Stimulated activated CD4-positive, alpha-beta T cell treated with anti-CD3 and anti-CD28 coated beads, Interleukin-2, amount 100 ng/mL, for 48 hours (primary cell): ENCODE measurements at places on chromosomes 3 and 15.
A peak's percentile ranks its signal among the peaks of the same experiment; 100 is the strongest.

GRCh38 chr3:122148941-122149627 lies 34.4 kb upstream of the CASR start:
- no peak for DNase-seq

DNA sequence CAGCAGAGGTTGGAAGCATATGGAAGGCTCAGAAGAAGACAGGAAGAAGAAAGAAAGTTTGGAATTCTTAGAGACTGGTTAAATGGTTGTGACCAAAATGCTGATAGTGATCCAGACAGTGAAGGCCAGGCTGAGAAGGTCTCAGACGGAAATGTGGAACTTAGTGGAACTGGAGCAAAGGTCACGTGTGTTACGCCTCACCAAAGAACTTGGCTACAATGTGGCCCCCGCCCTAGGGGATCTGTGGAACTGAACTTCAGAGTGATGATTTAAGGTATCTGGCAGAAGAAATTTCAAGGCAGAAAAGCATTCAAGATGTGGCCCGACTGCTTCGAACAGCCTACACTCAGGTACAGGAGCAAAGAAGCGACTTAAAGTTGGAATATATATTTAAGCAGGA lies 83.1 kb downstream of the MYO5A start:
- DNase-seq, result no peak

GRCh38 chr3:45910892-45911291 lies 24.5 kb downstream of the CCR9 start:
- DNase-seq, result no peak

DNA sequence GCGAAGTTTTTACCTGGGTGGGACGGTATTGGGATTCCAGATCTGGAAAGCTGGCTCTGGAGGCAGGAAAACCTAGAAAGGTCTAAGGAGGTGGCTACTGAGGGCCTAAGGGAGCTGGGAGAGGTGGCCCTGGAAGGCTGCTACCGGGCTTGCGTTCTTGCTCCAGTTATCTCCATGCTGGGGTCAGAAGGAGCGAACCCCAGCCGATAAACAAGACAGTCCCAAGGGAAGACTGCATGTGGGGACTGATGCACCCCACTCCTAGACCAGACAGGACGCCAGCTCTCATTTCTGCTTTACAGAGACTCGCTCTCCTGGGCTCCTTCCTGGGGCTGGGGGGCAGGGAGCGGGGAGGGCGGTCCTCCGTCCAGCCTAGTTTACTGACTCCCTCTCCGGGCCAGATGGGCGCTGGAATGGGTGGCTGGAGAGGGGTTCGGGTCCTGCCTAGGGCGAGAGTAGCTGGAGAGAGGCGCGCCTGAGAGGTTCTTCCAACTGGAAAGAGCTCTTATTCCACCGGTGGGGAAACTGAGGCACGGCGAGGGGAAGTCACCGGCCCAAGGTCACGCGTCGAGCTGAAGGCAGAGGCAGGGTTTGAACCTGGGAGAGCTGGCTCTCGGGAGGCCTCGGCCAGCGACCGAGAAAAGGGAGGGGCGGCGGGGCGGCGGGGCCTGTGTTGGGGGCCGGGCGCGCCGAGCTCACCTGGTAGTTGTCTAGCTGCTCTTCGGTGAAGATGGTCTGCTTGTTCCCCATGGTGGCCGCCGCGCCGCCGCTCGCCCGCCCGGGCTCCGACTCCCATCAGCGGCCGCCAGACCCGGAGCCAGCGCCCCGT lies 565 bp downstream of the CIB2 start:
- no peak for DNase-seq

DNA sequence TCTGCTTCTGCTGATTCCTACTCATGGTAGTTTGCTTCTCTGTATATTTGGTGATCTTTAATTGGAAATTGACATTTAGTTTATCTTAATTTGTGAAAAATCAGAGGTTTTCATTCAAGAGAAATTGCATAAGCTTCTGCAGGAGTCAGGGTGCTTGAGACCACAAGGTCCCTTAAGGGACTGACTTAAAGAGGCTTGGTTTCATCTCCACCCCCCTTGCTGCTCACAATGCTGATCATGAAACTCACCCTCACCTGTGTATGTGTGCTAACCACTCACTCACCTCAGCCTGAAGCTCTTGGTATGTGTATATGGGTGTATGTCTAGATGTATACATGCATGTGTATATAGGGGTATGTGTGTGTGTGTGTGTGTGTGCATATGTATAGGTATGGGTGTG lies 11.4 kb downstream of the PGPEP1L start:
- no peak for DNase-seq

DNA sequence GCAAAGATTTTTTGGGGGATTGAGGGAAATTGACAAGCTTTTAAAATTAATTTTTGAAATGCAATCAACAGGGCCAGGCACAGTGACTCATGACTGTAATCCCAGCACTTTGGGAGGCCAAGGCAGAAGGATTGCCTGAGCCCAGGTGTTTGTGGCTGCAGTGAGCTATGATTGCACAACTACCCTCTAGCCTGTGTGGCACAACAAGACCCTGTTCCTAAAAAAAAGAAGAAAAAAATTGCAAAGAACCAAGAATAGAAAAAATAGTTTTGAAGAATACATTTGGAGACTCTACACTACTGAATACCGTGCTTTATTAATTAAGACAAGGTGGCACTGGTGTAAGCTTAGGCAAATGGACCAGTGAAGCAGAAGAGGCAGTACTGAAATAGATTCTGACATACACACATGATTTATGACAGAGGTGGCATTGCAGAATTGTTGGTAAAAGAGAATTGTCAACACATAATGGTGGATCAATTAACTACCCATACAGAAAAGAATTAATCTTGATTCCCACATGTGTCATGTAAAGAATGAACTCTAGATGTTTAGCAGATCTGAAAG lies 443.3 kb upstream of the ATP11B start:
- DNase-seq, result no peak

DNA sequence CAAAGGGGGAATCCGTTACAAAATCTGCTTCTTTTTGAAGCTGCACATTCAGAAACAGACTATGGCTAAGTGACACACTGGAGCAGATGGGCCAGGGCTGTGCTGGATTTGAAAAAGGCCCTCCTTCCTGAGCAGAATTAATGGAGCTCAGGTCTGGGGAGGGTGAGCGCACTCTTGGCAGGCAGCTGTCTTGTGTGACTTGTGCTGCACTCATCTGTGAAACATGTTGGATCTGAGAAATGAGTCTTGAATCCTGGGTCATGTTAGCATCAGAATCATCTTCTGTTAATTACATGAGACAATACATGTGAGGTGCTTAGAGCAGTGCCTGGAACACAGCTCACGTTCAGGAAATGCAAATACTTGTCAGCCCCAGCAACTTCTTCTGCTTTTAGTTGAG lies 219.6 kb downstream of the THSD4 start:
- no peak for DNase-seq

- DNase-seq, result no peak
These were observed 1.4 kb upstream of the ACP3 start for GRCh38 chr3:132315851-132316250.

DNA sequence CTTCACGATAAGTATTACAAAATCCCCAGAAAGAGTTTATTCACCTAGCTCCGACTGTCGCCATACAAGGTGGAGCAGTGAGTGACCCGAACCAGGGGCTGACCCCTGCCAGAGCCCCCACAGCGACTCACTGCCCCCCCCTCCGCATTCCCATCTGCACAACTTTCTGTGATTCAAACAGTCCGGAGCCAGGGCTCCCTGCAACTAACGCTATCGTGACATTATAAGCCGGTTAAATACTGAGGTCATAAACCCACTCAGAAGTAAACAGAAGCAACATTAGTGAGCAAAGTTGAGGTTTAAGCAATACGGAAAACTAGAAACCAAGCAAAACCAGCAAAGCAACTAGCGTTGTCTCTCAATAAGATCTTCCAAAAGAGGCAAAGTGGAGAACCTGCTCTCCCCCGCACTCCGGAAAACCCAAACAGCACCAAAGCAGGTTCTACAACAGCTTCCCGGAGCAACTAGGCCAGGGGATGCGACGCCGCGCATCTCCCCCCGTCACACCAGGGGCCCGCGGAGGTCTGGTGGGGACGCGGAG lies 642 bp downstream of the SCAP start:
- peak; percentile 23 for DNase-seq

- DNase-seq, result no peak
These were observed 109.4 kb downstream of the LRTM1 start for GRCh38 chr3:54818486-54818885.

- DNase-seq, result no peak
These were observed 64.8 kb downstream of the SCN11A start for GRCh38 chr3:38986901-38987300.

GRCh38 chr3:133457465-133458067 lies 57.7 kb downstream of the BFSP2 start:
- DNase-seq, result no peak

DNA sequence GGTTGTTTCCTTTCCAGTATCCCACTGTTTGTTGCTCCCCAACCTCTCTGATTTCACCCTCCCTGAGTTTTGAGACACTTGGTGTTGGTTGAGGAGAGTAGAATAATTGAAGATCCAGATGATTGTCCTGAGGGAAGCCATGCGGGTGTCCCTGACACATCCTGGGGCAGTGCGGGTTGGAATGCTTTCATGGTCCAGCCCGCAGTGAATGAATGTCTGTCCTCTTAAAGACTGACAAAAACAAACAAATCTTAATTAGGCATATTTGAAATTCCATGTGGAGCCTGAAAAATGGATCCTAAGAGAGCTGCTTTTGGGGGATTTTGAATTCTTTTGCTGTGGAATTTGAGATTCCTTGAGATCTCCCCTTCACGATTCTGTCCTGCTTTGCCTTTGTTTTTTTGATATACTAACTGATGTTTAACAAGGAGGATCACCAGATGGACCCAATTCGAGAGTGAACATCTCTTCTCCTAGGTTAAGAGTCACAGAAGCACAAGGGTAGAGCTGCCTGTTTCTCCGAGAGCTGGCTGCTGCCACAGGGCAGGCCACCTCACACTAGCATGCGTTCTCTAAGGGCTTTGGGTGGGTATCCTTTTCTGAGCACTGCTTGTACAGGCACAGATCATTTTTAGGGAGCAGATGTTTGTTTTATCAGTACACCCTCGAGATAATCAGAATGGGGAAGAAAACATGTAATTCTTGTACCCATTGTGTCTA lies 47.4 kb downstream of the GPR171 start:
- no peak for DNase-seq

DNA sequence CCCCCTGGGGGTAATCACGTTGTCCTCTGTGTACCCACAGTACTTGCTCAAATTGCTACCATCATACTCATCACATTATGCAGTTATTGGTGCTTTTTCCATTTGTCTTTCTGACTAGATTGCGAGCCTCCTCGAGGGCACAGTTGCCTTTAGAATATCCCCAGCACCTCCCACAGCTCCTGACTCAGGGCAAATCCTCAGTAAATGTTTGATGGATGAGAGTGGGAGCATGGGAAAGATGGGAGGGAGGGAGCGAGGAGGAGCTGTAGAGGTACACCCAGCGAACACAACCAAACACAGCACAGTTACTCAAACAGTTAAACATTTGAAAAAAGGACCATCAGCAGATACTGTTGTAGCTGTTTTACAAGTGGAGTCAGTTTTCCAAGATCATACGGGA lies 27.9 kb downstream of the SIDT1 start:
- DNase-seq, result no peak

- no peak for DNase-seq
These were observed 712.5 kb downstream of the MCTP2 start for GRCh38 chr15:94943888-94944287.

DNA sequence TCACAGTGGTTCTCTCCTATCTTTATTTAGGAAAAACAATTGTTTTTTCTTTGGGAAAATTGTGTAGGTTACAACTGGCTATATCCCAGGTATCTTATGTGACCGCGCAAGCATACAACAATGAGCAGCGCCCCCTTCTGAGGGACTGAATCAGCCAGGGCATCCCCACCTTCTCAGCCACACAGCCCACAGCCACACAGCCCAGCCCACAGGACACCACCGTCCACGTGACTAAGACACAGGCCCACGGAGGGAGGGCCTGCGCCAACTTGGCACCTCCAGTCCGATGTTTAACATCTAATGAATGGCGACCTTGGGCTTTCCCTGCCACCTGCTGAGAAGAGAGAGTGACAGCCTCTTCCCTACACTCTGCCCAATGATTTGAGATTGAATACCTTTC lies 68.1 kb downstream of the ATP10A start:
- no peak for DNase-seq

DNA sequence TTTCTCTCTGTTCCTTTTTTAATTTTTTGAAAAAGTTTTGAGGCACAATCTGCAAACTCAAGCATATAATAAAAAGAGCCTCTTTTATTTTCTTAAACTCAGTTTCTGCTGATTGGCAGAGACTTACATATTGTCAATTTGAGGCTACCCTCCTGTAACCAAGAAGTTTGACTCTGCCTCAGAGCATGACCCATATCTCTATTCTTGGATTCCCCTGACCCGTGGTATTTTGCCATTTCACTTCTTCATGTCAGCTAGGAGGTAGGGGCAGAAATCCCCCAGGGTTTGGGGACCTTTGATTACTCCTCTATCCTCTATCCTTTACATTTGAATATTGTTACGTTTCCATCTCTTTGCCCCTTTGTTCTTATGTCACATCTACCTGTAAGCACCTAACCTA lies 479.1 kb upstream of the ALCAM start:
- DNase-seq, result no peak

- DNase-seq, result no peak
These were observed 28.5 kb downstream of the SELENOT start for GRCh38 chr3:150631515-150632221.

DNA sequence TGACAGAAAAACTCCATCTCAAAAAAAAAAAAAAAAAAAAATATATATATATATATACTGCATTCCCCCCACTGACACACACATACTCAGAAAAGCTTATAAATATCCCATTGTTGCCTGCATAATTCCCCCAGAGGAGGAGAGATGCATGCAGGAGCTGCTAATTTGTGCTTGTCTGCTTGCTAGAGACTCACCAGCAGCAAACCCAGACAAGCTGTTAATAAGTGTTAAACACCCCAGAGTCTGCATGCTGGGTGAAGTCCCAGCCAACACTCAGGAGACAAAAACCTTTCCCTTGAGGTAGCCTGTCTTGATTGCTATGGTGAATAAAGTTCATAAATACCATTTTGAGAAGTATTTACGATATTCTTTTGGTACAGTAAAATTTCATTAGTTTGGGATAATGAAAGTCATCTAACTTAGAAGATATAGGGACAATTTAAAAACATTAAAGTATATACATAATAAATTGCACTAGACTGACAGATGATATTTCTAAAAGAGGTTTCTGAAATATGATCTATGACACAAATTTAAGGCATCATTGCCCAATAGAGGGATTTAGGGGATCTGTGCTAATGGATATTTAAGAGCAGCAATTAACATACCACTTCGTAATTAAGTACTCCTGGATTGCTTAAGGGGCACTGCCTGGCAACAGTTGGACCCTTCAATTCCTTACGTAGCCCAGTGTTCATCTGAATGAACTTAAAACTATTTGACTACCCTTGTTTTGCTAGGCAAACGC lies 400.0 kb upstream of the C2CD4B start:
- no peak for DNase-seq
